ENCODE measurements at places on chromosomes 3 and 15.

GRCh38 chr3:116981089-116981488 lies 271.5 kb downstream of the TUSC7 start:
- H3K36me3 ChIP-seq = no peaks in the 10 kb centered on the region
- H3K4me1 ChIP-seq = peaks cover 4% of the 10 kb centered on the region
- no peak overlapping the region for H3K27ac ChIP-seq
- no peaks in the 10 kb centered on the region for H3K27me3 ChIP-seq

DNA sequence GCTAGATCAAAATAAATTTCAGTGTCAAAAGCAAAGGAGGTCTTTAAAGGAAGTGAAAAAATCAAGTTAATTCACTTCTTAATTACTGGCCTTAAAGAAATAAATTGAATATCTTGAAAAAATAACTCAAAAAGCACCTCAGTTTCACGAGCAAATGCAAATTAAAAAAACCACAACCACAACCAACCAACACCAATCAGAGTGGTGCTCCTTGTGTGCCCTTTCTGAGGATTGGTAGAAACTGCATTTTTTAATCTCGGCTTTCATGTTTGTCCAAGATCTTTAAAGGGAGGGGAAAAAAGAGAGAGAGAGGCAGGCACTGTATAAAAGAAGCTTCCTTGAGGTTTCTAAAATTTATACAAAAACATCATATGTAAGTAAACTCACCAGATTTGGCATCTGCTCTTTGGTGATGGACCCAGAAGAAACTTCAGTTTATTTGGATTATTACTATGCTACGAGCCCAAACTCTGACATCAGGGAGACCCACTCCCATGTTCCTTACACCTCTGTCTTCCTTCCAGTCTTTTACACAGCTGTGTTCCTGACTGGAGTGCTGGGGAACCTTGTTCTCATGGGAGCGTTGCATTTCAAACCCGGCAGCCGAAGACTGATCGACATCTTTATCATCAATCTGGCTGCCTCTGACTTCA lies at the start of gene GPR15:
TSS of gene GPR15 (plus strand) at position 357 of the 653 bp plus-strand sequence. CDS start at position 413, 56 bp downstream.
- no peaks in the 10 kb centered on the region for H3K36me3 ChIP-seq
- H3K27ac ChIP-seq = no peak within 1 kb of the TSS
- peaks cover 4% of the 10 kb centered on the region for H3K4me1 ChIP-seq
- H3K27me3 ChIP-seq = no peaks in the 10 kb centered on the region
- no peak within 1 kb of the TSS for H3K4me3 ChIP-seq

DNA sequence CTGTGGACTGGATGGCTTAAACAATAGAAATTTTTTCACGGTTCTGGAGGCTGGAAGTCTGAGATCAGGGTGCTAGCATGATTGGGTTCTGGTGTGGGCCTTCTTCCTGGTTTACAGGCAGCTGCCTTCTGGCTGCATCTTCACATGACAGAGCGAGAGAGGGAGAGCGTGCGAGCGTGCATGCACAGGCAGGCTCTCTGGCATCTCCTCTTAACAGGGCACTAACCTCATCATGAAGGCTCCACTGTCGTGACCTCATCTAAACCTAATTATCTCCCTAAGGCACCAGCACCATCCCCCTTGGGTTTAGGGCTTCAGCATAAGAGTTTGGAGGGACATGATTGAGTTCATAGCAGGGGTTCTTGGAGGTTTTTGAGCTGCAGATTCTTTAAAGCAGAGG lies 292.0 kb upstream of the C2CD4B start:
- DNase-seq = no peak
- H3K27ac ChIP-seq = peak overlapping the region; percentile 84
- peaks cover 36% of the 10 kb centered on the region for H3K4me1 ChIP-seq
- H3K4me3 ChIP-seq = no peak overlapping the region

DNA sequence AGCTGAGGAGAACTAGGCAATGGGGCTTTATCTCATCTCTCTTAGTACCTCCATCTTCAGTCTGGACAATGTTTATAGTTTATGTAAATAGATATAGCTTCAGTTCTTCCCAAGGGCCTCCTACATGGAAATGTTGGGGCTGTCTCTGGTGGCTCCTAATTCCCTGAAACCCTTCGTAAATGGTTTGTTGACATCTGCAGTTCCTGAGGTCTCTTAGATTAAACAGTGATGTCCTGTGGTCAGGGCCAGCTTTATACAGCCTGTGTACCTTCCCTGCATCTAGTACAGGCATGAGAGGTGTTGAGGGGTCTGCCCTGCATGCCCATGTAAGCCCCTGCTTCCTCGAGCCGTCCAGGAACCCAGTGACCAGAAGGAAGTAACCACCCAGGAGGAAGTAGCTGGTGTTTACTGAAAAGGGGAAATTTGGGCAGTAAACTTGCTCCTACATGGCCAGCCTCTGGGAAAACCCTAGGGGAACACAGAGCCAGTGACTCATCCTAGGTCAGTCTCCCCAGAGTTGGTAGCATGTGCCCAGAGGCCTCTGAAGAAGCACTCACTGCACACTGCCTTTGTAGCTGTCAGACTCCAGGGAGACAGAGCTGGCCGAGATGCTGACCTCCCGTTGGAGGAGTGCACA lies 4.7 kb upstream of the TBC1D2B start:
- no peaks in the 10 kb centered on the region for H3K27me3 ChIP-seq
- H3K4me1 ChIP-seq = peaks cover 4% of the 10 kb centered on the region
- peak overlapping the region; percentile 13 for H3K4me3 ChIP-seq
- H3K36me3 ChIP-seq = no peaks in the 10 kb centered on the region
- H3K27ac ChIP-seq = no peak overlapping the region
- no peak for DNase-seq

GRCh38 chr3:189900578-189900977 lies 220.1 kb downstream of the P3H2 start:
- DNase-seq = no peak
- H3K4me3 ChIP-seq = no peak overlapping the region
- H3K27ac ChIP-seq = no peak overlapping the region
- H3K4me1 ChIP-seq = peaks cover 15% of the 10 kb centered on the region
- no peaks in the 10 kb centered on the region for H3K36me3 ChIP-seq
- no peaks in the 10 kb centered on the region for H3K27me3 ChIP-seq

- no peaks in the 10 kb centered on the region for H3K27me3 ChIP-seq
- H3K4me3 ChIP-seq = no peak overlapping the region
- H3K27ac ChIP-seq = no peak overlapping the region
- no peaks in the 10 kb centered on the region for H3K4me1 ChIP-seq
- peaks cover 12% of the 10 kb centered on the region for H3K36me3 ChIP-seq
Observed at GRCh38 chr3:172635588-172635987, 75.3 kb downstream of the NCEH1 start.

DNA sequence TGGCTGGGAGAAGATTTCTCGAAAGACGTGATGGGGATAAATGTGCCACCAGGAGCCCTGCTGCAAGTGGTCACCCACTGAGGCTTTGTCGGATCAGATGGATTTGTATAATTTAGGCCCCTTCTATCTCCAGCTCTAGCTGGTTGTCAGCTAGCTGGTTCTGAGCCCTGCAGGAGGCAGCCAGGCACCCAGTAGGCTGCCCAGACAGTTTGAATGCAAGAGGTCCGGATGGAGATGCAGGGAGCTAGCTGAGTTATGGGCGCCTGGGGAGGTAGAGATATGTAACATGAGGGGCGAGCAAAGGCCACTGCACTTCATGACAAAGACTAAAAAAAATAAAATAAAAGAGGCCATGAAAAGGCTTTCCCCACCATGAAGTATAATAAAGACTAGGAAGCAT lies 35.1 kb upstream of the ADPGK start:
- no peak overlapping the region for H3K27ac ChIP-seq
- H3K4me3 ChIP-seq = no peak overlapping the region
- H3K4me1 ChIP-seq = no peaks in the 10 kb centered on the region
- DNase-seq = no peak

DNA sequence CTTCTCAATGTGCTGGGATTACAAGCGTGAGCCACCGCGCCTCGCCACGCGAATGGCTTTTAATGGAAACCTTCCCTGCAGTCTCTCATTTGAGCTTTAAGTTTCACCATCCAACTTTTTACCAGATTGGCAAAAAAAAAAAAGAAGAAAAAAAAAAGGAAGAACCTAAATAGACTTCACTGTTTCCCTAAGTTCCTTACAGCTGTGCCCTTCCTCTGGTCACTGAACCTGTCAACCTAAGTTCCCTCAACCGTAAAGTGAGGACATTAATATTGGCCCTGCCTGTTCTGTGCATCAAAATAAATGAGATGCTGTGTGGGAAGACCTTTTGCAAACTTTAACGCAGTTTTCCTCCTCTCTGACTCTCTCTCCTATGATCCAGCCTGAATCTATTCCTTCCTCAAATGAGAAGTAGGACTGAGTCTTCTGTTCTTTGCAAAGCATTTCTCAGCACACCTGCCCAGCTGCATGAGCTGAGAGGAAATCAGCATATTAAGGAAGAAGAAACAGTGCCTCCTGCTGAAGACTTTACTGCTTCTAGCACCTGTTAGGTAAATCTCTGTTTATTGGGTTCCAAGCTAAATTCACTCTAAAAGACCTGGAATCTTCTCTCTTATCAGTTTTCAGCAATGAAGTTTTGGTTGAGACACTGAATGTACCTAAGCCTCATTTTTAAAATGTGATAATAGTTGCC lies 99.6 kb upstream of the ETV5 start:
- no peaks in the 10 kb centered on the region for H3K36me3 ChIP-seq
- H3K4me1 ChIP-seq = peaks cover 38% of the 10 kb centered on the region
- H3K27ac ChIP-seq = peak overlapping the region; percentile 95
- H3K4me3 ChIP-seq = no peak overlapping the region
- DNase-seq = no peak

- DNase-seq = no peak
- no peak overlapping the region for H3K27ac ChIP-seq
- no peaks in the 10 kb centered on the region for H3K27me3 ChIP-seq
- no peak overlapping the region for H3K4me3 ChIP-seq
Observed at GRCh38 chr3:24264748-24265158, 229.9 kb downstream of the THRB start.

GRCh38 chr3:142279965-142280590 lies 54.7 kb upstream of the GK5 start:
- peaks cover 10% of the 10 kb centered on the region for H3K4me1 ChIP-seq
- no peaks in the 10 kb centered on the region for H3K27me3 ChIP-seq
- peak; percentile 34 for DNase-seq
- H3K4me3 ChIP-seq = no peak overlapping the region
- no peak overlapping the region for H3K27ac ChIP-seq
- peaks cover 7% of the 10 kb centered on the region for H3K36me3 ChIP-seq

- H3K4me3 ChIP-seq = peak overlapping the region; percentile 80
- peak; percentile 46 for DNase-seq
- no peaks in the 10 kb centered on the region for H3K36me3 ChIP-seq
- peak overlapping the region; percentile 60 for H3K27ac ChIP-seq
- peaks cover 27% of the 10 kb centered on the region for H3K27me3 ChIP-seq
Observed at GRCh38 chr15:69074001-69074842, 59.7 kb downstream of the NOX5 start.

DNA sequence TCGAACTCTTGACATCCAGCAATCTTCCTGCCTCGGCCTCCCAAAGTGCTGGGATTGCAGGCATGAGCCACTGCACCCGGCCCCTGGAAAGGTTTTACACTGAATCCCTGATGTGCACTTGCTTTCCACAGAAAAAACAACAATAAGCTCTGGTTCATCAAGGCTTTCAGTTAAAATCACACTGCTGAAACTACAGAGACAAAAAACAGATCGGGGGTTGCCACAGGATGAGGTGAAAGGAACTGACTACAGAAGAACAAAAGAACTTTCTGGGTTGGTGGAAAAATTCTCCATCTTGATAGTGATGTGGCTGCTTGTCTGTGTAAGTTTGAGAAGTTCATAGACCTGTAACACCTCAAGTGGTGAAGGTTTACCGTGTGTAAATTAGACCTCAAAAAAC lies 2.9 kb downstream of the RAB43 start:
- peak overlapping the region; percentile 84 for H3K4me3 ChIP-seq
- no peak for DNase-seq
- H3K27me3 ChIP-seq = no peaks in the 10 kb centered on the region
- peaks cover 2% of the 10 kb centered on the region for H3K36me3 ChIP-seq

GRCh38 chr3:57952651-57953050 lies 55.6 kb upstream of the FLNB start:
- no peak overlapping the region for H3K27ac ChIP-seq
- DNase-seq = no peak
- no peak overlapping the region for H3K4me3 ChIP-seq
- H3K27me3 ChIP-seq = no peaks in the 10 kb centered on the region
- H3K36me3 ChIP-seq = no peaks in the 10 kb centered on the region

DNA sequence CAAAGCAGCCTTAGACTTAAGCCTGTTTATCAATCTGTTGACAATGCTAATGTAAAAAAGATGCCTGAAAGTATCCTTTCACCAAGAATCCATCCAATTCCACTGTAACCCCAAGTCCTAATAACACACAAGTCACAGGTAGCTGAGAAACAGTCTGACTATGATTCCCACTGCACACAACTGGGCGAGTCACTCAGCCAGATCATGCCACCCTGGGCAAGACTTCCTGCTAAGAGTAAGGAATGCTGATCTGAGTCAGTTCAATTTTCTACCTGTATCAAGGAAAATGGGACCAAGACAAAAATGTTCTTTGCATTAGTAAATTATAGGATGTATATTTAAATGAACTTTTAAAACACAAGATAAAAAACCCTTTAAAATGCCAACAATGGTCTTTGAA lies 33.3 kb downstream of the NPTN start:
- no peak overlapping the region for H3K4me3 ChIP-seq
- peaks cover 3% of the 10 kb centered on the region for H3K36me3 ChIP-seq
- no peak overlapping the region for H3K27ac ChIP-seq
- no peaks in the 10 kb centered on the region for H3K27me3 ChIP-seq
- DNase-seq = no peak

- no peak for DNase-seq
- H3K27me3 ChIP-seq = peaks cover 8% of the 10 kb centered on the region
- no peaks in the 10 kb centered on the region for H3K36me3 ChIP-seq
- H3K27ac ChIP-seq = no peak overlapping the region
- H3K4me1 ChIP-seq = no peaks in the 10 kb centered on the region
Observed at GRCh38 chr3:24837601-24838000, 343.0 kb upstream of the THRB start.

DNA sequence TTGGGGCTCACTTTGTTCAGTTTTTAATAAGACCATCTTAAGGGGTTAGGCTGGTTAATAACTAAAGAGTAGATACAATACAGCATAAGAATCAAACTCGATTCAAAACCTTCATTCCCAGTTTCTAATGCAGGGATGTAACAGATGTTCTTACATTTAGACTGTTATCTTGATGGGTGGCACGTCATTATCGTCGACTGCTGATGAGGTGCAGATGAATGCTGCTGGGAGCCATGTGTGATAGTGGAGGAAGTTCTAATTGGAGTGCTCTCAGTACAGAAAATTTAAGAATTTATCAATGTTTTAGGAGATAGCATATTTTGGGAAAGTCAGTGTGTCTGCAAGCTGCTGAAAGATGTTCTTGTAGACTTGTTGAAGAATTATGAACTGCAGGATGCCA lies 331.5 kb downstream of the PTPRG start:
- H3K27me3 ChIP-seq = no peaks in the 10 kb centered on the region
- DNase-seq = no peak
- H3K4me1 ChIP-seq = peaks cover 41% of the 10 kb centered on the region
- no peaks in the 10 kb centered on the region for H3K36me3 ChIP-seq
- H3K27ac ChIP-seq = no peak overlapping the region
- no peak overlapping the region for H3K4me3 ChIP-seq

DNA sequence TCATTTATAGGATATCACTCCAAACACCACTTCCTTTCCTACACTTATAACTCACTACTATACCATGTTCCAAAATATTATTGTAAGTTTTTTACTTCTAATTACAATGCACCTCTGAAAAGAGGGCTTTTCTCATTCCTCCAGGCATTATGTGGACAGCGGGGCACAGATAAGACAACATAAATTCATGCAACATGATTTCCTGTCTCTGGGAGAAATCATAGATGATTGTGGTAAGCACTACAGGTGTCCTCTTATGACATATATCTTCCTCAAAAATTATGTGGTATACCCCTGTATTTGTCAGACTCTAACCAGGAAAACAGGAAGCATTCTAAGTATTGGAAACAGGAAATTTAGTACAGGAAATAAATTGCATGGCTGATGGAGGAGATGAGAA lies 45.7 kb upstream of the INO80 start:
- H3K27me3 ChIP-seq = no peaks in the 10 kb centered on the region
- no peaks in the 10 kb centered on the region for H3K4me1 ChIP-seq
- no peak overlapping the region for H3K4me3 ChIP-seq
- no peak for DNase-seq
- no peaks in the 10 kb centered on the region for H3K36me3 ChIP-seq
- H3K27ac ChIP-seq = no peak overlapping the region

Data from neural crest cell (in vitro differentiated cells).